Stimulated activated CD8-positive, alpha-beta memory T cell treated with anti-CD3 and anti-CD28 coated beads, Interleukin-15, amount 100 ng/mL, for 4 hours (primary cell): ENCODE measurements at places on chromosomes 5 and 9.

- no peak for DNase-seq
These were observed 143.0 kb downstream of the XRCC4 start for GRCh38 chr5:83220331-83220730.

GRCh38 chr5:173165177-173166016, 21.1 kb downstream of the BNIP1 start:
- DNase-seq = no peak

DNA sequence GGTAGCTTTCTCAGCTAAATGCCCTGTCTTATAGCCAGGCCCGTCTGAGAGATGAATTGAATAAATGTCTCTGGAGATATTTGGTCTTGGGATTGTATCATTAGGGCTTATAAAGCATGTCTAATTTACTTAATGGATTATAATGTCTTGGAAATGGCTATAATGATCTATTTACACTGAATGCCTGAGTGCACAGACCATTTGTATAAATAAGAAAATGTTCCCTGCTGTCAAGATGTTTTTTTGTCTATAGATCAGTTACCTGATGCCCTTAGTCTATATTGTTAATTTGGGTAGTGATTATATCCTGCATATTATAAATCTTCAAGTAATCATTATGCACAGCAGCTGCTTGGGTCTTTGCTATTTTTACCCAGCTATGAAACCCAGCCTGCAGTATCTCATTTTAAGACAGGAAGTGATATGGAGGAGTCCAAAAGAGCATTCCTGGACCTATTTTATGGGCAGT, 112.9 kb upstream of the ACTBL2 start:
- DNase-seq = no peak

GRCh38 chr9:12777121-12778022, 2.6 kb downstream of the LURAP1L start:
- no peak for DNase-seq

DNA sequence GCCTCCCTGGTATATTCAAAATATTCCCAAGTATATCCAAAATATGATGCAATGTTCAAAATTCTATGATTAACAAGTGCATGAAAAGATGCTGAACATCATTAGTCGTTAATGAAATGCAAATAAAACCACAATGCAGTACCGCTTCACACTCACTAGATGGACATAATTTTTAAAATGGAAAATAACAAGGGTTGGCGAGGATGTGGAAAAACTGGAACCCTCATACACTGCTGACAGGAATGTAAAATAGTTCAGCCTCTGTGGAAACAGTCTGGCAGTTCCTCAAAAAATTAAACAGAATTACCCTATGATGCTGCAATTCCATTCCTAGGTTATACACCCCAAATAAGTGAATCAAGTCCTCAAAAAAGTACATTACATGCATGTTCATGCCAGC, 36.1 kb upstream of the MYOT start:
- DNase-seq = no peak

- DNase-seq = no peak
These were observed 19.4 kb upstream of the GRPEL2 start for GRCh38 chr5:149325894-149326293.

GRCh38 chr9:99555792-99556191, 265.9 kb upstream of the NR4A3 start:
- DNase-seq = no peak
